ENCODE measurements at places on chromosomes 6 and 20.

DNA sequence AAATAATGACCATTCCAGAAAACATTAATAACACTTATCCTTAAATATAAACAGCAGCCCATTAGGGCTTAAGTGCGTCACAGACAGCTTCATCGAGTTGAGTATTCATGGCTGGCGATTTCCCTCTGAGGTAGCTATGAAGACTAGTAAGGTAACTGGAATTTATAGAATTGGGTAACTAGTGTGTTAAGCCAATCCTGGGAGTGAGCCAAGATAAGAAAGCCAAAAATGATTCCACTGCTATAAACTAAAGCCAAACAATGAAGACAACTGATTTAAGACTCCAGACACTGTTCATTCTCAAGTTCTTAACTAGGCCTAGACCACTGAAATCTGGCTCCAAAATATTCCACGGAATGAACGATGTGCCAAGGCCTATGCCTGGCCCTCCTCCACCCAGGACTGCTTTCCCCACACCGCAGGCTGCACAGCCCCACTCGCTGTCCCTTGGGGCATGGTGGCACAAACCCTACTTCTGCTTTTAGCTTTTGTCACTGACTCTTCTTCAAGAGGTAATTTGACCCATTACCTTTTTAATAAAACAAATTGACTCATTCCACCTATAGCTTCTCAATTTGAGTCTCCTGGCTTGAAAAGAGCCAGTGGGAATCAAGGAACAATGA lies 66.0 kb downstream of the BLOC1S5 start:
- no peak for DNase-seq

GRCh38 chr6:38367231-38367630 lies 272.5 kb downstream of the BTBD9 start:
- no peak for DNase-seq

DNA sequence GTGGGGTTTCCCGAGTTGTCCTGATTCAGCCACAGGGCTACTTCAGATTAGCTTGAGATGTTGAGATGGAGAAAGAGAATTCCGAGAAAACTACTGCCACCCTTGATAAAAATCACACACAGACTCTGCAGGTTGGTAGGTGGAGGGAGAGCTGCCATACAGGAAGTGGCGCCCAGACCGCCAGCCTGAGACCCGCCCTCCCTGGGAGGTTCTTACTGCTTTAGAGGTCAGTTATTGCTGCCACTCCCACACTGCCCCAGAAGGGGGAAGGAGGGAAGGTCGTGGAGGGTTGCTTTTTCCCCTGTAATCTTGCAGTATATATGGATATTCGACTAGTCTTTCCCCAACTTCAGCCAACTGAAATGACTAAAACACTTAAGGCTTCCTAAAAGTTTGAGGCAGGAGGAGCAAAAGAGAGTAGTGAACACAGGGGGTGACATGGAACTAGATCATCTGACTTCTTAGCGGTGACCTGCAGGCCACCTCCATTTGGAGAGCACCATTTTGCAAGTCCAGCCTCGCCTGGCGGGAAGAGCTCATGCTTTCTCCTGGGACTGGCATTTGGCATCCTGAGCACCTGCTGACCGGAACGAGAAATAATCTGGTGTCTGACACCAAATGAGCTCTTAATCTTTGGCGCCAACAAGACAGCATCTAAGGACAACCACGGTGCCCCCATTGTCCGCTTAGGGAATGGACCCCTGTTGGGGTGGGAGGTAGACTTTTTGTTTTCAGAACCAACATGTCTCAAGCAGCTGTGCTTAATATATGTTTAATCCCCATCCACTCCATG lies 35.7 kb upstream of the SLC22A1 start:
- DNase-seq = no peak

DNA sequence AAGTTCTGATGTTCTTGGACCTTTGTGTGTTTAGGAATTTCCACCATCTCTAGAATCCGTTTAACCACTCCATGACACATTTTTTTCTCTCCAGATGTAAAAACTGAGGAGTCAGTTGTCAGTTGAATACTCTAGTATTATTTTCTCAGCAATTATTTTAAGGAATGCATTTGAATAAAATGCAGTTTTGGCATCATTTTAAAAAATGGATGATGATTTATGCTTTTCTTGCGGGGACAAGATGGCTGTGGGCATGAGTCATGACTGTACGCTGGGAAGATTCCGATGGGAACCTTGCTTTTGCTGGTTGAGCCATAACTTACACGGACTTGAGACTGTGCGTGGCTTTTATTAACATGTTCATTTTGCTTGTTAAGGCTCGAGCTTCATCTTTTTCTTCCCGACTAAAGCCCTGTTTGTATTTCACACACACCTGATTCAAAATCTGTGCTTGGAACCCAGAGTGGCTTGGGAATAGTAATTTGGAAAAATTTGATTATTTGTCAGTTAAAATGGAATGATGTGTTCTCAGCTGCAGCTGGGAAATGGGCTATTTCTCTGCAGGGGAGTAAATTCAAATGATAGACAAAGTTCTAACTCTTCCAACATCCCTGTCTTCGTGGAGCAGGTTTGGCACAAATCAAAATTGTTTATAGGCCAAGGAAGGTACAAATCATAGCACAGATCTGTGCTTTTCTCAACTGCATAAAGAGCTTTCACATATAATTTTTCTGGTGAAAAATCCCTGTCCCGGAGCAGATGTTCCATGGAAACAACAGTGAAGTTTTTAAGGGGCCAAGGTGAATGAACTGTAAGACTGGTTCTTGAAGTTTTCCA lies 470.5 kb upstream of the JAG1 start:
- no peak for DNase-seq

- no peak for DNase-seq
Observed at GRCh38 chr6:15395087-15395486, 149.2 kb downstream of the JARID2 start.

- DNase-seq = no peak
Observed at GRCh38 chr6:149149653-149150052, 167.9 kb upstream of the TAB2 start.

DNA sequence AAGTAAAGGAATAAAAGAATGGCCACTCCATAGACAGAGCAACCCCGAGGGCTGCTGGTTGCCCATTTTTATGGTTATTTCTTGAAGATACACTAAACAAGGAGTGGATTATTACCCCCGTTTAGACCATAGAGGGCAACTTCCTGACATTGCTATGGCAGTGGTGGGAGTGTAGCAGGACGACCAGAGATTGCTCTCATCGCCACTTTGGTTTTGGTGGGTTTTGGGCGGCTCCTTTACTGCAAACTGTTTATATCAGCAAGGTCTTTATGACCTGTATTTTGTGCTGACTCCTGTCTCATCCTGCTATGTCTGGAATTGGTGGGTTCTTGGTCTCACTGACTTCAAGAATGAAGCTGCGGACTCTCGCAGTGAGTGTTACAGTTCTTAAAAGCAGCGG lies 78.7 kb downstream of the C6orf52 start:
- DNase-seq = no peak

DNA sequence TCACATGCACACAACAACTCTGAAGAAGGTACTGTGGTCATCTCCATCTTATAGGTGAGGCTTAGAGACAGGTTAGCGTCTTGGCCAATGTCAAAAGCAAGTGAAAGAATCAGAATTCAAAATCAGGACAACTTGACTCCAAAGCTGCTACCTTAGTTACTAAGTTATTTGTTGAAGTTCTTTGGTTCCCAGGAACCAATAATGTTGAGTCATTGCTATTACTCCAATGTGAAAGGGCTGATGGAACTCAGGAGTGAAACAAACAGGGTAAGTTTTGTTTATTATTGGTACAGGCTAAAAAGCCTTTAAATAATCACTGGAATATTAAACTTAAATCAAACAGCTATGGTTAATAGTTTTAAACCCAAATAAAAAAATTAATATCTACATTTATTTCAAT lies 111.1 kb downstream of the PDSS2 start:
- DNase-seq = no peak

GRCh38 chr6:143408787-143409162 lies 41.7 kb downstream of the ADAT2 start:
- no peak for DNase-seq

DNA sequence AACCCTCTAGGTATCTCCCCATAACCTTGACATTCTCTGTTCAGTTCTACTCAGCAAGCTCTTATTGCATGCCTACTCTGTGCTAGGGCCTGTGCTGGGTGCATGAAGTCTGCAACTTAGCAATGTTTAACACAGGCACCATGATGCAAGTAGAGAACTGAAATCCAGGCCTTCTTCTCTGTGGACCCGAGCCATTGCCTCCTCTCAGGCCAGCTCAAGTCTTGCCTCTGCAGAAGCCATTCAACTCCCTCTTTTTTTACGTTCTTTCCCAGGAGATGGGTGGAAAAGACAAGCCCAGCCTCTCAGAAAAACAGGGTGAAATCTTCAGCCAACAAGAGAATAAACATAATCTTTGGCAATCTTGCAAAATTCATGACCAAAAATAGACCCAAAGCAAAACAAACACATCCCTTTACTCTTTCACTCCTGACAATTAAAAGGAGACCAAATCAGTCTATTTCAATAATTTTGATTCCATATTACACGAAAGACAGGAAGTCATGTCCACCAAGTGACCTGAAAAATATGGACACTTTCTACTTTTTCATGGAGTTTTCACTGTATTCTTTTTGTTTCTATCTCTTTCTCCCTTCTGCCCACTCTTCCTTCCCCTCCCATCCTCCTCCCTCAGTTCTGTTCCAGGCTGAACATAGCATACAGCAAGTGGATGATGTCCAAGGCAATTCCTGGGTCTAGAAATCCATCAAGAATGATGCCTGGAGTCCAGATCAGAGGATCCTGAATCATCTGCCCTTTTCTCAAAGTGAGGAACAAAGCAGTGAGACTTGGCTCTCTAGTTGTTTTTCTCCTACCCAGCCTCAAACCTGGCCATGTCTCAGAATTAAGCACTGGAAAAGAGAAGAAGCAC lies 45.4 kb upstream of the MOCS1 start:
- DNase-seq = no peak

DNA sequence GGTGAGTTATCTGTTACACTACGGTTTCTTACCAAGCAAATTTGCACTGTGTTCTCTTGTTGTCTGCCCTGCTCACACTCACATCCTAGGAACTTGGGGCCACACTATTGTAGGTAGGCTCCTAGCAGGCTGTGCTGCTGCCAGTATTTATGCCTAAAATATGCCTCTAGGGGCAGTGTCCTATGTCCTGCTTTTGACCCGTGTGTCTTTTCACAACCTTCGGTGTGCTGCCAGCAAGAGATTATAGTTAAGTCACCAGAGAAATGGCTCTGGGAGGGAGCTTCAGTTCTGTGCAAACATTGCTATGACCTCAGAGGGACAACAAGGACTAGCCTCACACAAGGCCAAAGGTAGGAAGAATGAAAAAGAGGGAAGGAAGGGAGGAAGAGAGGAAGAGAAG lies 8.9 kb upstream of the TAAR5 start:
- no peak for DNase-seq

GRCh38 chr20:49948809-49949507 lies 12.8 kb downstream of the RNF114 start:
- DNase-seq = no peak

DNA sequence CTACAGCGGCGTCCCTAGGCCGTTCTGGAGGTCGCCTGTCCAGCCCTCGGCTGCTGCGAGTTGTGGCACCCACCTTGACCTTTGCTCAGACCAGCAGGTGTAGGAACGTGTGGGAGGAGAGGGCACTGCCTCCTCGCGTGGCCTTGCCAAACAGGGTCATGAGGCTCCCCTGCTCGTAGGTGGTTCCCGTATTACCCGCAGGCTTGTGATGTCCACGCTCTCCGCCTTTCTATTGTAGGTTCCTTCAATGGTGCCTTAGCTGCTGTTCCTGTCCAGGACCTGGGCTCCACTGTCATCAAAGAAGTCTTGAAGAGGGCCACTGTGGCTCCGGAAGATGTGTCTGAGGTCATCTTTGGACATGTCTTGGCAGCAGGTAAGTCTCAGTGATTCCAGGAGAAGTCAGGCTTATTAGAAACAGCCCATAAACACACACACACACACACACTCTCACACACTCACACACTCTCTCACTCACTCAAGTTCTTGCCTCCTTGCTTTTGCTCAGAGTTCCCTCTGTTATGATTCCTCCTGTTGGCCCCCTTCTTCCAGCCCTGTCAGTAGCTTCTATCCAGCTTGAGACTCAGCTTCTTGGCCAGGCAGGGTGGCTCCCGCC lies 942 bp downstream of the ACAT2 start:
- peak; percentile 74 for DNase-seq

DNA sequence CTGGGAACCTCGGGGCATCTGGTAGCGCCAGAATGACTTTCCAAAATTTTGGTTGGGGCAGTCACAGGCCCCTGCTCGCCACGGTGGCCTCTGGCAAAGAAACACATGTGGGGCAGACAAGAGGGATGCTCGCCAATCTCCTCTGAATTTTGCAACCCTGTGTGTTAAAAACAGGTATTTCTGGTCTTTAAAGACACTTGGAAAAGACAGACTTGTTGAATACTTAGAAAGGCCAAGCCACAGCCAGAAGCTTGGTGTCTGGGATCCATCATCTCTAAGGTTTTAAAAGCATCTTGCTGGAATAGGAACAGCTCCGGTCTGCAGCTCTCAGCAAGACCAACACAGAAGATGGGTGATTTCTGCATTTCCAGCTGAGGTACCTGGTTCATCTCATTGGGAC lies 31.2 kb downstream of the HLA-E start:
- DNase-seq = no peak

GRCh38 chr6:80886475-80886874 lies 780.0 kb downstream of the BCKDHB start:
- DNase-seq = no peak

DNA sequence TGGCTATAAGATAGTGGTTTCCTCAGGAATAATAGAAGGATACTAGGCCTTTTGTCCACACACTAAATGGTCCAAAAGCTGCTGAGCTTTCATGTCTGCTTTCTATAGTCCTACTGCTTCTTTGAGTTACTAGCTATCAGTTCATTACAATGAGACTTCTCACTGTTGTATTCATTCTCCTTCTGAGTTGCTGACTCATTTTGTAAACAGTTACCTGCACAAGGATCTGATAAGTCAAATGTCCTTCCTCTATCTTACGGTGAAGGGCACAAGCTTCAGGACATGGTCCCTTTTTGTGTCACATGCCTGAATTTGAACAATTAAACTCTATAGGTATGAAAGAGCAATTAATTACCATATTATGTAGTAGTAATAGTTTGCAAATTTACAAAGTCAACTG lies 90.5 kb downstream of the MAN1A1 start:
- DNase-seq = no peak

DNA sequence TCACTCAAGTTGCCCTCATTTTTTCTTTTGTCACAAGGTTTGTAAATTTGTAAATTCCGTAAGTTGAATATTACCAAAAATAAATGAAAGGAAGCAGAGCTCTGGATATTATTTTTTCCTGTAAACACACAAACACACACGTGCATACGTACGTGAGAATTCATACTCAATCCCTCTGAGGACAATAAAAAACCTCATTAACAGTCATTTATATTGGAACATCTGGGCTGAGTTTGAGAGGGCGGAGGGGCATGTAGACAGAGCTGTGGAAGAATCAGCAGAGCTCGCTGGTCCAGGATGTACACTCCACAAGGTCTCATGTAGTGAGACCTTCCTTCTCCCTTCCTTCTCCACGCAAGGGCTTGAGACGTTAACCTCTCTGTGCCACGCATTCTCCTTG lies 24.2 kb upstream of the DOK5 start:
- no peak for DNase-seq

All from CD4-positive, alpha-beta T cell (primary cell).